Naive thymus-derived CD8-positive, alpha-beta T cell (primary cell): ENCODE measurements at places on chromosomes 11 and 22.

DNA sequence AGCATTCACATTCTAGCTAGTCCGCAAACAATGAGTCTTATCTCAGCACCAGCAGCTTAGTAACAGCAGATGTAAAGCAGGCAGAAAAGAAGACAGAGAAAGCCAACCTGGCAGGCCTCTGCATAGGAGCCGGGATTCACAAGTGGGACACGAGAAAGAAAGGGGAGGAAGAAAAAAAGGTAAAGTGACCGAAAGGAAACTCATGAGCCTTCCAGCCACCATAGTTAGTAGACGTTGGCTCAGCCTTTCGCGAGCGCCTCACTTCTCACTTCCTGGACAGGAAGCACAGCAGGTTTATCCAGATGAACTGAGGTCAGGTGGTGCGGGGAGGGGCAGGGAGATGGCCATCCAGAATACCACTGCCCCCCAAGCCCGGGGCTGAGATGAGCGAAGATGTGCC, 19.7 kb upstream of the KAT5 start:
- DNase-seq: no peak

GRCh38 chr22:39453765-39454378, 2.9 kb upstream of the MGAT3 start:
- DNase-seq: no peak

DNA sequence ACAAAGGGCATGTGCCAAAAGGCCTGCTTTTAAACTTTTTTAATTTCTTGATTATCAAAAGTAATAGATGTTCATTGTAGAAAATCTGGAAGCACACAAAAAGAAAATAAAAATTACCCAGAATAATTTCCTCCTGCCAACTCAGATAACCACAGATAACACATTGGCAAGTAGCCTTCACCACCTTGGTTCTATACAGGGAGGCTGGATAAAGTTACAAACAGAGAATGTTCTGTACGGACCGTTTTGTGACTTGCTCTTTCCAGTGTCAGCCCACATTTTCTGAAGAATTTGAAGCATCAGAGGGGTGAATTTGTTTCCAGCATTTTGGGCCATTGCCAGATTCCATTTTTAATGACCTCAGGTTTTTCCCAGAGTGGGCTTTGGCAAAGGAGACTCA, 23.5 kb downstream of the TUG1 start:
- no peak for DNase-seq

DNA sequence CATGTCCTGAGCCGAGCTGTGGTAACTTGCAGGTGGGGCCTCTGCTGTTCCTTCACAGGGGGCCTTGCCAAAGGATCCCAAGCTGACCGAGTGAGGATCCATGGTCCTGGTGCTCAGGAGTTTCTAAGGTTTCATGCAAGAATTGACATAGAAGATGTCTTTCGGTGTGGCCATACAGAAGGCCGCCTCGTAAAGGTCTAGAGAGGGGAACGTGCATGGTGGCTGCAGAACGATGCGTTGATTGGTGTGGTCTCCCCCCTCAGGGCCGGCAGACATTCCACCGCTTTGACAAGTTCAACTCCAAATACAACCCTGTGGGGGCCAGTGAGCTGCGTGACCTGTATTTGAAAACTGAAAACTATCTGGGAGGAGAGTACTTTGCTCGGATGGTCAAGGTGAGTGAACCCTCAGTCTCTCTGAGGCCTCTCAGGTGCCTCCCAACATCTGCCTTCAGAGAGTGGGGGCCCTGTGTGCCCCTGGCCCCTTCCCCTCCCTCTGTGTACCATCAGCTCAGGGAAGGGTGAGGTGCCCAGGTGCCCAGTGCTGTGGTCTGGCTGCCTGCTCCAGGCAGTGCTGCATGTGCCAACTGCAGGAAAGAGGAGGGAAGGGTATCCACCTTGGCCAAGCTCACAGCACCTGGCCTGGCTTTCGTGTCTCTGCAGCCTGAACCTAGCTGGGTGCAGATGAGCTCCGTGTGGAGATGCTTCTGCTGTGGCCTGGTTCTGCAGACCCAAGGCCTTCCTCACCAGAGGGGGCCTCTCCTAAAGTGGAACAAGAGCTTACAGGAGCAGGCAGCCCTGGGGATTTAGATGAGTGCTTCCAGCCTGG, 39.8 kb downstream of the AMPD3 start:
- no peak for DNase-seq
